ENCODE measurements at places on chromosomes 2 and 18. TPM values are rescaled to one million over a fixed set of nuclear protein-coding genes. Genes with fewer than 3 reads are reported as not detected.

RBKS gene
- 6.3 TPM for polyA plus RNA-seq

MARCO gene
- polyA plus RNA-seq: 0.22 TPM

SOCS6 gene
- polyA plus RNA-seq: 30.3 TPM

SIX2 gene
- 30.5 TPM for polyA plus RNA-seq

GRCh38 chr2:46284796-46285195, 12.4 kb upstream of the EPAS1 start:
- no peak for DNase-seq

GRCh38 chr2:239035361-239035814, 187.5 kb downstream of the TWIST2 start:
- DNase-seq: no peak

- no peak for DNase-seq
These were observed 52.1 kb upstream of the SLC66A3 start for GRCh38 chr2:11102956-11103860.

DNA sequence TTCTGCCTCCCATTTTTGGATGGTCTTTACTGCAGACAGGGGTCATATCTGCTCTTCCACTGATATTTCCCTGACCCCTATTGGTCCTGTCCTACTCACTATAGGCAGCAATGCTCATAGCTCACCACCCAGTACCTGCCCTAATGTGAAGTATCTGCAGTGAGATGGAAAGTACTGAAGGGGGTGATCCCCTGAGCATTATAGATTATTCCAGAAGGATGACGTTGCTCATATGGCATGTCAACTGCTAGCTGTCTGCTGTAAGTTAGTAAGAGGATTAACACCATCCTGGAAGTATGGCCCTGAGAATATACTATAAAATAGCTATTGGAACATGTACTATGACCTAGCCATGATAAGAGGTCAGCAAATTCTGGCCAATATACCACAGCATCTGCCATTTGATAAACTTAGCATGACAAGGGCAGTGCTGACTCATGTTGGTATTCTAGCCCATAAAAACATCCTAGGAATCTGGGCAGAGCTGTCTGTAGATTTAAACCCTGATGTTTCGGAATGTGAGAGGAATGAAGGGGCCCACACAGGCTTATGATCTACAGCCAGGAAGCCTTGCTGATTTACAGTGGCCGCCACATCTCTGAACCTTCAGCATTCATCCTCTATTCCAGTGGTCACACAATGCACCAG, 451.4 kb downstream of the TNS1 start:
- no peak for DNase-seq

DNA sequence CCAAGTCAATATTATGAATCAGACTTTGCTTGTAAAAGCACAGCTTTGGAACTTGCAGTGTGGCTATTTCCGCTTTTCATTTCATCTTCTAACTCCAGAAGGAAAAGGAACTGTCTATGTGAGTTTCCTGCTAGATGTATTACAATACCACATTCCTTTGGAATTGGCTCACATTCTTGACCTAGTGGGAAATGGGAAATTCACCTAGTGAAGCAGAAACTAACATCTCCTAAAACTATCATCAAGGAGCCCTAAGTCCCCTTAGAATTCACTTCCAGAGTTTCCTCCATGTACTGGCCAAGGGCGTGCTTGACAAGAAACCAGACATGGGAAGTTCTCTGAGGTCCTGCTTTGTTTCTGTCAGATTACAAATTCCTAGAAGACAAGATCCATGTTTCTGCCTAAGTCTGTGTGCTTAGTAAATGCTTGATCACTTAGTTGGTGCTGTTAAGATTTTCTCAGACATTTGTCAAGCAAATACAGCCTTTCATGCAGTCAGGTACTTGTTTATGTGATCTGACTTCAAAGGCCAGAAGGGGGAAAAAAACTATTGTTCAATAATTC, 275.7 kb upstream of the FN1 start:
- DNase-seq: no peak

GRCh38 chr2:162072181-162072702, 1.8 kb downstream of the DPP4 start:
- no peak for DNase-seq

- no peak for DNase-seq
These were observed 52.4 kb downstream of the INHBB start for GRCh38 chr2:120398051-120398995.

GRCh38 chr2:229800997-229801754, 86.8 kb upstream of the DNER start:
- DNase-seq: peak; percentile 22
